Stimulated activated CD4-positive, alpha-beta T cell treated with anti-CD3 and anti-CD28 coated beads, Interleukin-12 subunit alpha, Interleukin-12 subunit beta, amount 100 ng/mL, for 48 hours (primary cell): ENCODE measurements at places on chromosomes 12 and 14.

DNA sequence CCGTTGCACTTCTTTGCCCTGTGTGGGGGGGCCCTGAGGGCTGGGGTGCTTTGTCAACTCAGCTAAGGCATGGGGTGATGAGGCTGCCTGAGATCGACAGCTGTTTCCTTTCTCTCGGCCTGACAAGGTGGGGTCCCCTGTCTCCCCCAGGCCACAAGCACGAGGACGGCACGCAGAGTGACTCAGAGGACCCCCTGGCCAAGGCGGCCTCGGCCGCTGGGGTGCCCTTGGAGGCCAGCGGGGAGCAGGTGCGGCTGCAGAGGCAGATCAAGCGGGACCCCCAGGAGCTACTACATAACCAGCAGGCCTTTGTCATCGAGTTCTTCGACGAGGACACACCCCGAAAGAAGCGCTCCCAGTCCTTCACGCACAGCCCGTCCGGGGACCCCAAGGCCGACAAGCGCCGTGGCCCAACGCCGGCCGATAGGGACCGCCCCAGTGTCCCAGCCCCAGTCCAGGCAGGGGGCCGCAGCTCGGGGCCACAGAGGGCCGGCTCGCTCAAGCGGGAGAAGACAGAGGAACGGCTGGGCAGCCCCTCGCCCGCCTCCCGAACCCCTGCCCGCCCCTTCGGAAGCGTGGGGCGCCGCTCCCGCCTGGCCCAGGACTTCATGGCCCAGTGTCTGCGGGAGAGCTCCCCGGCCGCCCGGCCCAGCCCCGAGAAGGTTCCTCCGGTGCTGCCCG lies 18.8 kb downstream of the CEP170B start:
- DNase-seq = no peak

- no peak for DNase-seq
These were observed 143.5 kb downstream of the ST8SIA1 start for GRCh38 chr12:22190969-22191368.

DNA sequence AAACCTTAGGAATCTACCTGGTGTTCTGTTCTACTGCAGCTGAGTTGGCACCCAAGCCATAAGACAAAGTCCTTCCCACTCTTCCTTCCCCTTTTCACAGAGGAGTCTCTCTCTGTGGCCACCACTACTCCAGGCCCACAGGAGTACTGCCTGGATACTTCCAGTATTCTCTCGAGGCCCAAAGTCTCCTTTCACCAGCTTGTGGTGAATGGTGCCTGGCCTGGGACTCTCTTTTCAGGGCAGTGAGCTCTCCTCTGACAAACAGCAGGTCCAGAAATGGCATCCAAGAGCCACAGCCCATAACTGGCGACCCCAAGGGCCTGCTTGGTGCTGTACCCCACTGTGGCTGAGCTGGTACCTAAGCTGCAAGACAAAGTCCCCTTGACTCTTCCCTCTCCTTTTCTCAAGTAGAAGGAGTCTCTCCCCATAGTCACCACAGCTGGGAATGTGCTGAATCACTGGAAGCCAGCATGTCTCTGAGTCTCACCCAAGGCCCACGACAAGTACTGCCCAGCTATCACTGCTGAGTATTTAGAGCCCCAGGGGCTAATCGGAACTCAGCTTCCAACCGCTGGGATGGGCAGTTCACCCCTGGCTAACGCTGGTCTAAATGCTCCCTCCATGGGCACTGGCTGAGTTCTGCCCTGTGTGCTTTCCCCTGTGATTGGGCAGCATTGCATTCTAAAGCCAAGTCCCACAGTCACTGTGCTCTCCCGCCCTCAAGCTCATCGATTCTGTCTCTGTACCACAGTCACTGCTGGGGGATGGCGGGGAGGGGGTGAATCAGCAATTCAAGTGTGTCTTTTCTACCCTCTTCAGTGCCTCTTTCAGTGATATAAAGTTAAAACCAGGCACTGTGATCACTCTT lies 6.1 kb downstream of the A2ML1 start:
- DNase-seq = no peak

GRCh38 chr12:15662303-15662980 lies 126.7 kb downstream of the EPS8 start:
- no peak for DNase-seq

GRCh38 chr14:44369401-44370123 lies 137.5 kb downstream of the FSCB start:
- DNase-seq = no peak

DNA sequence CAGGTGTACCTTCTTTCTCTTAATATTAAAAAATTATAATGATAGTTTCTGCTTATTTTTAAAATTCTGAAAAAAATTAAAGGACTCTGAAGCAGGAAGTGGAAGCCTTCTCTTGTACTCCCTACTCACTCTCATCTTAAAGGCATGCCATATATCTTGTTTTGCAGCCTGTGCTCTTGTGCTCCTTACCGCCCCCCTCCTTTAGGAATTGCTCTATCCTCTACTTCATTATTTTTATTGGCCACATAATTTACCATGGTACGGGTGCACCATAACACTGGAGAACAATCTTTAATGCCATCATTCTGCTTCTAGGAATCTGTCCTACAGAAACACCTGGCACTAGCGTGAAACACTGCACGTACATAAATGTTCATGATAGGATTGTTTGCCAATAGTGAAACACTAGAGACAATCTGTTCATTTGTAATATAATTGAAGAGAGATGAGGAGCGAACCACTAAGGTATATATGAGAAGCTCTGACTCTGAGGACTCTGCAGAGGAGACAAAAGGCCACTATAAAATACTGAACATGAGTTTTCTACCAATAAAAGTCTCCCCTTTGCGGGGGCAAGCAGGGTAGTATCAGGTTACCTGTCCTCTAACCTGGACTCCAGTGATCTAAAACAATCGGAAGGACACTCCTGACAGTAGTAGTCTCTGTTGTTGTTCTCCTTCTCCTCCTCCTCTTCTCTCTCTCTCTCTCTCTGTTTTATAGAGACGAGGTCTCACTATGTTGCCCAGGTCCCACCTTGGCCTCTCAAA lies 6.3 kb upstream of the NYNRIN start:
- DNase-seq = no peak
